ENCODE measurements at places on chromosomes 13 and 19. TPM values are rescaled to one million over a fixed set of nuclear protein-coding genes. Genes with fewer than 3 reads are reported as not detected.

DNA sequence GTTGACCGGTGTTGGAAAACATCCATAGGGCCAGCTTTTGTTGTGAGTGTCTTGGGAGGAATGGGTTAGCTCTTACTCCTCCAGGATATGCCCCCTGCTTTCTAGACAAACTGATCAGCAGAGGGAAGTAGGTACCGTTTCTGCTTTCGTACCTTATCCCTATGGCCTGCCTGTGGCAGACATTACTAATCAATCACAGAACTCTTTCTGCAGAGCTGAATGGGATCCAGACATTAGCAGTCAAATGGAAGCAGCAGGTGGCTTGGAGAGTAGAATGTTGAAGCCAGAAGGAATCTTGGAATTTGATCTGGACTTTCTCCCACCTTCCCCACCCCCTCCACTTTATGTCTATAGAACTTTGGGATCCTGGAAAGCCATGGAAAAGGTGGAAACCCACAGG is 17.1 kb downstream of the NWD1 start:
- H3K36me3 ChIP-seq, result no peaks in the 10 kb centered on the region
- DNase-seq, result no peak

DNA sequence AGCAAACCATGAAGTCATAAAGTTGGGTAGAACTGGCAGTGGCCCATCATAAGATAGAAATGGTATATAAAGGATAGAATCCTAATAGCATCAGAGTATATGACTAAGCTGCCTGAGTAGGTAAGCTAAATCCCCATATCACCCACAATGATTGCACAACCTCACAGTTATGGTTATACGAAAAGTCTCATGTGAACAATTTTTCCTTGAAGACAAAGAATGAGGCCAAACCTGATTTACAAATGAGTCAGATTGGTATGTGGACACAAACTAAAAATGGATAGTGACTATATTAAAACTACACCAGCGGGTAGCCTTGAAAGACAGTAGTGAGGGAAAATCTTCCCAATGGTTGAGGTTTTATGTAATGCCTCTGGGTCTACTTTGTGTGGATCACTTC is 40.9 kb upstream of the UFM1 start:
- no peak for DNase-seq
- no peak overlapping the region for H3K27ac ChIP-seq
- no peak overlapping the region for H3K4me3 ChIP-seq
- H3K27me3 ChIP-seq, result no peaks in the 10 kb centered on the region
- no peaks in the 10 kb centered on the region for H3K4me1 ChIP-seq
- H3K36me3 ChIP-seq, result no peaks in the 10 kb centered on the region

- DNase-seq, result no peak
- H3K4me1 ChIP-seq, result no peaks in the 10 kb centered on the region
- H3K27me3 ChIP-seq, result no peaks in the 10 kb centered on the region
- no peaks in the 10 kb centered on the region for H3K36me3 ChIP-seq
Measured at GRCh38 chr13:71625694-71626093, 241.3 kb downstream of the DACH1 start.

GRCh38 chr19:53365134-53365898 is at the start of gene ZNF525:
TSS of gene ZNF525 (plus strand) at chr19:53365705. CDS start at chr19:53372282, 6,577 bp downstream.
- no peaks in the 10 kb centered on the region for H3K27me3 ChIP-seq
- no peaks in the 10 kb centered on the region for H3K36me3 ChIP-seq
- peak; percentile 99 for DNase-seq
- H3K4me3 ChIP-seq, result peak within 1 kb of the TSS; percentile 73
- H3K27ac ChIP-seq, result peak within 1 kb of the TSS; percentile 78

DNA sequence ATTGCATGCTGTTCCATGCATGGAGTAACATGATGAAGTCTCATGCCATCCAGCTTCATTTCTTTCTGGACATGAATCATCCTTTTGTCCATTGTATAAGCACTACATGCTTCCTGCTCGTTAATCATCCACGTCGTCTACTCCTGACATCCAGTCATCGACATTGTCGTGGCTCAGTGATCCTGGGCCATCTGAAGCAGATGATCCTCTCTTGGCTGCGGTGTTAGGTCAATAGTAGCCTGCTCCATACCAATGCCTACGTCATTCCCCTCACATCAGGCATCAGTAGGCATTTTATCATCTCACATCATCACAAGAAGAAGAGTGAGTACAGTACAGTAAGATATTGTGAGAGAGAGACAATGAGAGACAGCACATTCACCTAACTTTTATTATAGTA is 7.9 kb upstream of the MYO16 start:
- H3K27me3 ChIP-seq, result no peaks in the 10 kb centered on the region
- H3K36me3 ChIP-seq, result no peaks in the 10 kb centered on the region
- H3K27ac ChIP-seq, result no peak overlapping the region
- no peak overlapping the region for H3K4me3 ChIP-seq

DNA sequence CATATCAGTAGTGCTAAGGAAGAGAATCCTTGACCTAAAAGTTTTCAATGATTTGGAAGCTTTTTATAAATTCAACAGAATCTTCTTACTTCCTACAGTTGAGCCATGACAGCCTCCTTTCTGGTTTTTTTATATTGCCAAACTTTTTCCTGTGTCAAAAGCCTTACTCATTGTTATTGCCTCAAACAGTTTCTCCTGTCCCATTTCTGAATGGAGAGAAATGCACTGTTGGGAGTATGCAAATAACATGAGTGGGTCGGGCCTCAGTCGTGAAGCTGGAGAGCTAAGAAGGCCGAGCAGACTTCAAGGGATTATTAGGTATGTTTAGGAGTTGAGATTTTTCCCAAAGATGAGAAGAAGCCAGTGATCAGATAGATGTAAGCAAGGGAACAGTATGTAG is 766.4 kb upstream of the KLHL1 start:
- H3K27ac ChIP-seq, result no peak overlapping the region
- no peaks in the 10 kb centered on the region for H3K4me1 ChIP-seq
- no peaks in the 10 kb centered on the region for H3K27me3 ChIP-seq
- no peak for DNase-seq

ZSCAN4 gene
- not detected for total RNA-seq

GRCh38 chr19:6065685-6066374 is 44.5 kb downstream of the RFX2 start:
- H3K36me3 ChIP-seq, result no peaks in the 10 kb centered on the region
- peaks cover 36% of the 10 kb centered on the region for H3K4me1 ChIP-seq
- H3K4me3 ChIP-seq, result no peak overlapping the region
- no peaks in the 10 kb centered on the region for H3K27me3 ChIP-seq

PRR12 gene
- total RNA-seq, result 51.1 TPM

- H3K36me3 ChIP-seq, result no peaks in the 10 kb centered on the region
- H3K27me3 ChIP-seq, result peaks cover 2% of the 10 kb centered on the region
- H3K27ac ChIP-seq, result no peak overlapping the region
- DNase-seq, result no peak
- H3K4me1 ChIP-seq, result no peaks in the 10 kb centered on the region
- H3K4me3 ChIP-seq, result no peak overlapping the region
Measured at GRCh38 chr13:43797869-43798268, 11.1 kb upstream of the ENOX1 start.

RNF17 gene
- not detected for total RNA-seq

LGALS14 gene
- not detected for total RNA-seq

Measured in natural killer cell (primary cell).